ENCODE measurements at places on chromosomes 6 and 20. TPM values are rescaled to one million over a fixed set of nuclear protein-coding genes. Genes with fewer than 3 reads are reported as not detected.
A peak's percentile ranks its signal among the peaks of the same experiment; 100 is the strongest.

SLC22A7 gene
- total RNA-seq = 0.09 TPM

FOXS1 gene
- total RNA-seq = 4.7 TPM

- no peak for DNase-seq
Measured at GRCh38 chr6:34517461-34517881, 38.7 kb downstream of the SPDEF start.

RIPOR2 gene
- 48.4 TPM for total RNA-seq

TFAP2C gene
- total RNA-seq = 0.42 TPM

DNA sequence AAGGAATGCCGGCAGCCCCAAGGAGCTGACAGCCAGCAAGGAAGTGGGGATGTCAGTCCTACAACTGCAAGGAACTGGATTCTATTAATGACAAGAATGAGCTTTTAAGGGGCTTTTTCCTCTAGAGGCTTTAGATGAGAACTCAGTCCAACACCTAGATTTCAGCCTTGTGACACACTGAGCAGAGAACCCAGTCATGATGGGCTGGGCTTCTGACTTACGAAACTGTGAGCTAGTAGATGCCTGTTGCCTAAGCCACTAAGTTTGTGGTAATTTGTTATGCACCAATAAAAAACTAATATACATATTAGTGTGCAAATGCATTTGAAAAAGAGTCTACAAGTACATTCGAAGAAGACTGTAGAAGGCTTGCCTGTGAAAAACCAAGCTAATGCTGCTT, 263.3 kb downstream of the SOX4 start:
- DNase-seq = no peak

GRCh38 chr6:331622-332521, 39.6 kb downstream of the DUSP22 start:
- DNase-seq = no peak

DNA sequence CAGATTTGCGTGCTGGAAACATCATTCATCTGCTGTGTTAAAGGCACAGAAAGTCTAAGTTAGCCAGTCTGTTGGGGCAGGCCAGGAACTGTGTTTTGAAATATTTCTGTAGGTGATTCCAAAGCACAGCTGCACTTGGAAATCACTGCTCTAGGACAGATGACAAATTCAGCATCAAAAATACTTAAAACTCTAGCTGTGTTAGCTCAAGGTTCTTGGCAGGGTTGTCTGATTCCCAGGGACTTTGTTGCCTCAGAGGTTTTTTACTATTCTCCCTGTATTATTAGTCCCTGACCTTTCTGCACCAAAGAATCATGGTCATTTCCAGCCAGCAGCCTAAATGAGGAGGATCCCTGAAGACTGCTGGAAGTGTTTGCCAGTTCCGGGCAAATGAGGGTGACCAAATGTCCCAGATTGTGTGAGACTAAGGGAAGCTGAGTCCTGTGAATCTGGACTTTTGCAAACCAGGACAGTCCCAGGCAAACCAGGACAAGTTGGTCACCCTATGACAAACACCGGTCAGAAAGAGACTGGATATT, 84.3 kb upstream of the TMEM30A start:
- DNase-seq = no peak

ZSCAN23 gene
- 2.3 TPM for total RNA-seq

DNA sequence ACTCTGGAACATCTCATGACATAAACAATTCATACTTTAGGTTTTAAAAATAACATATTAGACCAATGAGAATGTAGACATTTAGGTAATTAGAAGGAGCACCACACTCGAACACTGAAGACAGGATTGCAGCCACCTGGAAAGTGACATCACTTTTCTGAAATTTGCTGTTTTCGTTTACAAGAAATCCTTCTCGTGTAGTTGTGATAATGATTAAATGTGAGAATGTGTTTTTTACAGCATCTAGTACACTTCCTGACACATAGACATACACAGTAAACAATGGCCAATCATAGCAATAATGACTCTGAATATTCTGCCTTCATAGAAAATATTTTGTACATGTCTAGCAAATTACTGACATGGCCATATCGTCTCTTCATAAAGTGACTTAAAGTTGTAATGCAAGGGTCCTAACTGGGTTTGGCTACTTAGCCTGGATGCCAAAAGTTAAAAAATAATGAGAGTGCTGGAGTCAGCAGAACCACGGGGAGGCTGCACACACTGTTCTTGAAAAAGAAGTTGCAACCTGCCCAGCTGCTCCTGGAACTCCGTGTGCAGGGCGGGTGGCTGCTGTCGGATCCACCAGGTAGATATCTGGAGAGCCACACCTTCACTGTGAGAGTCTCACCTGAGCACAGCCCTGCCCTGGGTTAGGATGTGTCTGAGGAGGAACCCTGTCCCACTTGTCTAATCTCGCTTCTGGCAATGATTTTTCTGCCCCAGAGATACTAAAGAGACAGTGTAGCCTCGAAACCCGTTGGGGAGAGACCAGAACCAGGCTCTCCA, 212.9 kb downstream of the QKI start:
- no peak for DNase-seq

DNA sequence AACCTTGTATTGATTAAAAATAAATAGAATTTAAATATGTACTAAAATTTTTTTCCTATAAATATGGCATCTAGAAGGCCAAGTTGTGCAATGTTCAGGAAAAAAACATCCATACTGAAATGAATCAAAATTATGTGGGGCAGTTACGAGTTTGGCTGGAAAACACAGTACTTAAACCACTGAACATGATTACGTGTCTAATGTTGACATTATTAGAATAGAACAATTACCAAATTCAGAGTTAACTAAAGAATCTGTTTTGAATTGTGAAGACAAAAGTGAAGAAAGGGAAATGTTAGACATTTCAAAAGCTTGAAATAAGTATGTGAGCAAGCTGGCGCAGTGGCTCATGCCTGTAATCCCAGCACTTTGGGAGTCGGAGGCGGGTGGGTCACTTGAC, 57.2 kb downstream of the KLHL31 start:
- no peak for DNase-seq

METTL24 gene
- total RNA-seq = 1.5 TPM

DNA sequence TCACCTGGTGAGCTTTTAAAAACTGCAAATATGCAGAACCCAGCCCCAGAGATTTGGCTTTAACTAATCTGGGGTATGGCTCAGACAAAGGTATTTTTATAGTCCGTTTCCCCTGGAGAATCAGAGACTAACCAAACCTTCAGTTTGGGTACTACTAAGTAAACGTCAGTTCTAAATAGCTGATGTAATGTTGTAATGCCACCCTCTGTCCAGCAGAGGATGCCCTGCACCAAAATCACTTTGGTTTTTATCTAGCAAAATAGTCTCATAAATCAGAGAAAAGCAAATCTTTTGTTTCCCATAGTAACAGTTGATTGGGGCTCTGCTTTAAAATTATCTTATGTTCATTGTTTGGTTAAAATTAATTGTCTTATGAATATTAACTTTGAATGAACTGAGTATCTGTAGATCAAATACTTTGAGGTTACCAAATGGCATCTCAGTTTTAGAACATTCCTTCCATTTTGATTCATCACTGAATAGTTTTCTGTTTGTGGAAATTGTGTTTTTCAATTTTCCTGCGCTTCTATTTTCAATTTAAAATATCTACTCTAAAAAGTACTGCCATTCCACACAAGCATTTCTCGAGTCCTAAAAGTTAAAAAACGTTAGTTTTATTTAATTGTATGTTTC, 278.3 kb upstream of the PLCB4 start:
- peak; percentile 28 for DNase-seq

- DNase-seq = no peak
Measured at GRCh38 chr20:63700199-63701050, 4.0 kb downstream of the TNFRSF6B start.

DNA sequence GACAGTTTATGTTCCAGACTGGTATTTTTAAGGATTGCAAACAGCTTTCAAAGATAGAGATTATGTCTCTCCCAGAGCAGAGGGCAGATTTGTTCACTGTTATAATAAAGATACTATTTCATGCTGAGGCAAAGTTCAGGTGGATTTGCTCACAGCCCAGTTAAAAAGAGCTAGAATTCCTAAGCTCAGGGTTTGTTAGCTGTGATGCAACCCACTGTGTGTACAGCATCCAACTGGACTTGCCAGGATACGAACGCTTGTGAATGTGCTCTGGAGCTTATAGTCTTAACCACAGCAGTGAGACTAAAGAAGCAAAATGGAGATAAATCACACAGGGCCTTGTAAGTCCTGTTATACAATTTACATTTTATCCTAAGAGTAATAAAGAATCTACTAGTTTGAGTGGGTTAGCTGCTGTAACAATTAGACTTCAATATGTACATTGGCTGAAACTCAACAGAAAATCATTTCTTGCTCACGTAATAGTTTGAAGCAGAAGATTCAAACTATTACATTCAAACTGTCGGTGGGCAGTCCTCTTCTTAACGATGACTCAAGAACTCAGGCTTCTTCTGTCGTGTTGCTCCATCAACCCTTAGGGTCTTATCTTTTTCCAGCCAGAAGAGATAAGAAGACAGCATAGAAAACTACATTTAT, 204.0 kb upstream of the PLN start:
- no peak for DNase-seq

DNA sequence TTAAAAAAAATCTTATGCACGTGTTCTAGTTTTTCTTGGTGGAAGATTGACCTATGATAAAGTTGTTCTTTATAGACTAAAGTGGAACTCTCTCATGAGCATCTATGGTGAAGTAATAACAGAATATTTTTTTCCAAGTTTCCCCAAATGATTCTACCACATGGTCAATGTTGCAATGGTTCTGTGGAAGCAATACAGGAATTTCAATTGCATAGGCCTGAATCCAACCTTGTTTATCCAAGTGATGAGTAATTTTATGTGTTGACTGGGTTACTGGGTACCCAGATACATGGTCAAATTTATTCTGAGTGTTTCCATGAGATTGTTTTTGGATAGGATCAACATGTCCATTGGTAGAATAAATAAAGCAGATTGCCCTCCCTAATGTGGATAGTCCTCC, 581.5 kb downstream of the MMUT start:
- no peak for DNase-seq

DNA sequence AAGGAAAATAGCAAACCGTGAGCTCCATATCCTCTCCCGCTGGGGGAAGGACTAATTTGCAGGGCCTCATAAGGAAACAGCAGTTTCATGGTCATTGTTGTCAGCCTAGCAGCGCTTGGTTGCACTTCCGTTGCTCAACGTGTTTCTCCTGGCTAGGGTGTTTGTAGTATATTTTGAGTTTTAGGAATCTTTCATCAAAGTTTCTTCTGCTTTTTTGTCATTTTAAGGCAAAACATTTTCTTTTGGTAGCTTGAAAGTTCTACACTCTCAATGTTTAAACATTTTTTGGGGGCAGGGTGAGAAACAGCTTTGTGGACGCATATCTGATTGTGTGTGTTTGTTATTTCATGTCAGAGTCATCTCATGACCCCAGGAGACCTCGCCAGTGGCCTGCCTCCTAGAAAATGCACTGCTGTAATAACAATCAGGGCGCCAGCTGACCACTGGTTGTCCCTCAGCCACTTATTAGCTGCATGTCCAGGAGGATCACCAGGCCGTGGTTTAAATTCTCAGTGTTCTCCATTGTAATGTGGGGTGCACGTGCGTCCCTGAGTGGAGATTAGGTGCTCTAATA, 20.6 kb downstream of the JARID2 start:
- DNase-seq = peak; percentile 38

All from thymus (tissue), 14 donors.